Fibroblast of skin of right quadriceps (primary cell): ENCODE measurements at places on chromosomes 2 and 18.

- DNase-seq = peak; percentile 54
Measured at GRCh38 chr18:22471546-22472131, 53.9 kb upstream of the CTAGE1 start.

GRCh38 chr2:238924796-238925195 is 76.9 kb downstream of the TWIST2 start:
- DNase-seq = no peak

GRCh38 chr18:63979409-63979920 is 9.6 kb downstream of the SERPINB8 start:
- peak; percentile 67 for DNase-seq

- DNase-seq = no peak
Measured at GRCh38 chr2:2571301-2572150, 240.5 kb upstream of the MYT1L start.

GRCh38 chr2:212709280-212709679 is 170.7 kb upstream of the ERBB4 start:
- DNase-seq = no peak

DNA sequence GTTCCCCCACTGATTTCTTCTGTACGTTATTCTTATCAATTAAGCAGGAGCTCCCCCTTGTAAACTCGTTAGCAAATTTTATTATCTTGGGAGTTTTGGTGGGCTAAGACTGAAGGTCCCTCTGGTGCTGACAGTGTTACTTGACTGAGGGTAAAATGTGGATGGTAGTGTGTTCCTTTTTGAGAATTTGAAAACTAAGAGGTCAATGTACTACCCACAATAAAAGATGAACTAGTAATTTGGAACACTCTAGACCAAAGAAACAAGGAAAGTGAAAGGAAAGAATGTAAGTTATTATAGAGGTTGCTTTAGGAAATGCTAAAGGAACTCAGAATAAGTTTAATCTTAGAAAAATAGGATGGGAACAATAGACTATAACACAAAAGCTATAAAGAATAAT is 35.1 kb downstream of the YWHAQ start:
- no peak for DNase-seq

DNA sequence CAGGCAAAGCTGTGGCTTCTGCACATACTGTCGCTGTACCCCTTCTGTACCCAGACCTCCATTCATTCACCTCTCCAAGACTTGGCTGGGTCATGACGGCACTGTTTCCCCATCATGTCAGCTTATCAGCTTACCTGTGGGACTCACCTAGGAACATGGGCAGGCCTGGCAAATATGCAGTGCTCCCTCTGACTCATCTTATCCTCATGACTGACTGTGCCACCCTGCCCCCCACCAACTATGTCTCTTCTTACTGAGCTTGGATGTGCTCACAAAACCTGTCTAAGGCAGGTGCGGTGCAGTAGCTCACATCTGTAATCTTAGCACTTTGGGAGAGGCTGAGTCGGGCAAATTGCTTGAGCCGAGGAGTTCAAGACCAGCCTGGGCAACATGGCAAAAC is 152.4 kb downstream of the MGAT5 start:
- DNase-seq = no peak

GRCh38 chr2:95052307-95052706 is 26.8 kb downstream of the MAL start:
- DNase-seq = no peak

GRCh38 chr2:223096235-223096970 is 44.4 kb downstream of the KCNE4 start:
- peak; percentile 32 for DNase-seq

DNA sequence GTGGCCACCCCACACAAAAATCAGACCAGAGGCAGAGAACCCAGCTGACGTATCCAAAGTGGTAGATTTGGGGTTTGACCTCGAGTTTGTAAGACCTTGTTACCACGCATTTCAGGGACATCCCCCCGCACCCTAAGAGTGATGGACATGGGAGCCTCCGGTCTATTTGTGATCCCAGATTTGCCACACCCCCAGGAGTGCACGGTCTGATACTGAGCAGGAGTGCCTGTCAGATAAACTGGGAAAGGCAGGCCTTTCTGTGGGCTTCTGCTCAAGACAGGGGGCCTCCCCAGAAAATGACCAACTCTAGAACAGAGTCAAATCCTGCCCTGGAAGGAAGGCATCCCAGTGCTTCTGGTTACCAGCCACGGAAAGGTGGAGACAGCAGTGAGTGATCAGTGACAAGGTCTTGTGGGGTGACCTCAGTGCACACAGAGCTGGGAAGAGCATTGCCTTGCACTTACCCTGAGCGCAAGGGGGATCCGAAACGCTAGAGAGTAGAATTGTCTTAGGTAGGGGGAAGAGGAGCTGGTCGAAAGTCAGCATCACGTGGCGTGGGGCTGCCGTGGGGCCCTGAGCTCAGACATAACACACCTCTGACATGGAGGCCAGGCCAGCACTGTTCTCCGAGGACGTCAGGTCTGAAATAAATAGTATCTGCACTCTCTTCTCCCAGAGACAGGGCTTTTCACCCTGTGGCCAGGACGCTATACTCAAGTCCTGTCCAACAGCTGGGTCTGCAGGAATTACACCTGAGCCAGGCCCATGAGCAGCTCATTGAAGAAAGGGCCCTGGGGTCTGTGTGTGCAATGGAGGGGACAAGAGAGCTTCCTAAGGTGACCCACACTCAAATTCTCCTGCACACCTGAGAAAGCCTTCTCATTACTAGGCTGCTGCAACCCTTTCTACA is 242.4 kb upstream of the SALL3 start:
- DNase-seq = no peak

DNA sequence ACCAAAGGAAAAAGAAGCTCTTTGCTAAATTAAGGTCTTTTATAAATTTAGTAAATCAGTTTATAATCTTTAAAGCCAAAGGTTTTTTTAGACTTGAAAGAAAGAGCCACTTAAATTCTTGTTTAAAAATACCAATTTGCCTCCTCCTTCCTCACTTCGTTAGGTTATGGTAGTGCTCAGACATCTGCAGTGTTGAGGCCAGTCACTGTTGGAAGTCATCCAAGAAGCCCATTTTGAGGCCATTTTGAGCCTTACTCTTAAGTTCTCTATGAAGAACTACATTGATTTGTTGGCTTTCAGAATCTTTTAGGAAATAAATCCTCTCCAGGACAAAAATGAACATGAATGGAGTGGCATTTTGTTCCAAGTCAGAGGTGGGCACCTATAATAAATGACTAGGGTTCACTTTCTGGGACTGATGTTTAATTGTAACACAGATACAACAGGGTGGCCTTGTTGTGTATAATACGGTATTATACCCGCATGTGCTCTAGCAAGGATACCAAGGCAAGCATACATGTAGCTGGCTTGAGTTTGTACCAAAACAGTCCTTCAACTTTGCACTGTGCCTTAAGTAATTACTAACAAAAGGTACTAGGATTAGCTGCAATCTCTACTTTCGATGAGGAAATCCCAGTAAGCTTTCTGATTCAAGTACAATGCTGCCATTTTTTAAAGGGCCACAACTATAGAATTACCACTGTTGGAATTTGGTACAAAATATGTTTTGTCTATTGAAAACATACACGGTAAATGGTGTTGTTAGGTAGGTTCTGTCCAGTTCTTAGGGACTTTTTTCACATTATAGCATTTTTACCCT is 22.8 kb downstream of the SLC66A3 start:
- DNase-seq = peak; percentile 32

- DNase-seq = no peak
Measured at GRCh38 chr18:23330423-23330822, 122.7 kb upstream of the RIOK3 start.

GRCh38 chr2:29706171-29706720 is 215.1 kb downstream of the ALK start:
- DNase-seq = peak; percentile 22

- DNase-seq = no peak
Measured at GRCh38 chr2:19944205-19944845, 42.5 kb upstream of the TTC32 start.

- DNase-seq = peak; percentile 1
Measured at GRCh38 chr18:48072428-48073204, 142.2 kb upstream of the SMAD2 start.

- no peak for DNase-seq
Measured at GRCh38 chr18:51660188-51660715, 462.8 kb upstream of the MEX3C start.

GRCh38 chr18:61710082-61710620 is 182.7 kb downstream of the RNF152 start:
- no peak for DNase-seq

DNA sequence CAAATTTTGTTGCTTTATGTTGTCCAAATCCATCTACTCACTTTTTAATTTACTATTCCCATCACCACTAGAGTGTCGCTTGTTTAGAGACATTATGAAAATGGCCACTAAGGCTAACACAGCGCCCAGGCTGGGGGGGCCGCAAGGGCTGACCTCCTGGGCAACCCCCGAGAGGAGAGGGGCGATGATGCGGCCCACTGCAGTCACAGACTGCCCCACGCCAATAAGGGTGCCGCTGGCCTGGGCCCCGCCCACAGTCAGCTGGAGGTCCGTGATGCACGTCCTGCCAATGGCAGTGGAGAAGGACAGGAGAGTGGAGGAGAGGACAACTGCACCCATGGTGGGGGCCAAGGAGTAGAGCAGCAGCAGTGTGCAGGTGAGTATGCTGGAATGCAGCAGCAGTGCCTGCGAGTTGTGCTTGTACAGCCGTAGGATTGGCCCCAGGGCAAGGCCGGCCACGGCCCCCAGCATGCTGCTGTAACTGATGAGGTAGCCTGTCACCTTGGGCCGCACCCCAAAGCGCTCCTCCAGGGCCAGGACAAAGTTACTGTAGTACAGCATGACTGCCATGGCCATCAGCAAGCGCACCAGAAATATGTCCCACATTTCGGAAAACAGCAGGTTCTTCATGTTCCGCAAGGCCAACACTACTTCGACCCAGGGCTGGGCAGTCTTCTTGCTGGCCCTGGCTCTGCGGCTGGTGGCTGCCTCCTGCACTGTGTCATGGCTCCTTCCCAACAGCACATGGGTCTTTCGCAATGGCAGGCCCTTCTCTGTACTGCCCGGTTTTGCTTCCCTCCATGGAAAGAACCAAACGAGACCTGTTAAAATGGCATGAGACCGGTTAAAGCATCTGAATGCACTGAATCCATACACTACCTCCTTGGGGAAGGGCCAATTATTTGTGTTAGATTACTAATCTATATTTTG is 43.2 kb upstream of the TMEM182 start:
- no peak for DNase-seq

DNA sequence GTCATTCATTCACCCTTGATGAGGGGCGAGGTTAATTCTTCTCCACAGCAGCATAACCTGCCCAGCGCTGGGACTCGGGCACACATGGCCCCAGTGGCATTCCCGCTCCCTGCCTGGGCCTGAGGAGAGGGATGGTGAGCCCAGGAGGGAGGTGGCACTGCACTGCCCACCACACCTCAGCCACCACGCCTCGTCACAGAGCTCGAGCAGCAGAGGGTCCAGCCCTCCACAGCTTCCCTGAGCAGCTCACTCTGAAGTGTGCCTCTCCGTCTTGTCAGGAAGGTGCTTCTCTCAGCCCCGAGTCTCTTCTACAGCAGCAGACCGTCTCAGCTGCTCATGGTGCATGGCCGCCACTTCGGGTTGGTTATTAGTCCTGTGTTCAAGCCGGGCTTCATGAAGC is 34.9 kb downstream of the COA5 start:
- no peak for DNase-seq

DNA sequence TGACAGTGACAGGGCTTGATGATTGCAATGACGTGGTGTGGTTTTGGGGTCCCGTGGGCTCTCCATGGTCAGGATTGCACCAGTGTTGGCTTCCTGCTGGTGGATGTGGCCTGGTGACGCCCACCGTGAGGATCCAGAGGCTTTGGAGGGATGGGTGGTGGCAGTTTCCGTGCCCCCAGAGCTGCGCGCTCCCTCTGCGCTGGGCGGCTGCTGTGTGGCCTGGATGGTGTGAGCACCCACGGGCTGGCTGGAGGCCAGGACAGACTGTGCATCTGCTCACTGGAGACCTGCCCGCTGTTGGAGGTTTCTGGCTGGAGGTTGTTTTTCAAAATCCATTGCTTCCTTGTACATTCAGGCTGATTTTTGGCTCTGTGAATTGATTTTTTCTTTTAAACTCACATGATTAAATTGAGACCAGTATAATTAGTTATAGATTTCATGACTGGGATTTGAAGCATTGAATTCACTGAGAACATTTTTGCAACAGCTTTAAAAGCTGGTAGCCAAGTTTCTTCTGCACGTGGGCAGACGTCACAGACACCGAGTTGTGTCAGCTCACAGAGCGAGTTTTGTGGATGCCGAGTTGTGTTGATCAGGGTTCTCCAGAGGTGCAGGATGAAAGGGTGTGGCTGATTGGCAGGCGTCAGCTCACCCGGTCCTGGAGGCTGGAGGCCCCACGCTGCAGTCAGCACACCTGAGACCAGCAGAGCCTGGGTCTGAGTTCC is 72.7 kb downstream of the KCNG2 start:
- no peak for DNase-seq

DNA sequence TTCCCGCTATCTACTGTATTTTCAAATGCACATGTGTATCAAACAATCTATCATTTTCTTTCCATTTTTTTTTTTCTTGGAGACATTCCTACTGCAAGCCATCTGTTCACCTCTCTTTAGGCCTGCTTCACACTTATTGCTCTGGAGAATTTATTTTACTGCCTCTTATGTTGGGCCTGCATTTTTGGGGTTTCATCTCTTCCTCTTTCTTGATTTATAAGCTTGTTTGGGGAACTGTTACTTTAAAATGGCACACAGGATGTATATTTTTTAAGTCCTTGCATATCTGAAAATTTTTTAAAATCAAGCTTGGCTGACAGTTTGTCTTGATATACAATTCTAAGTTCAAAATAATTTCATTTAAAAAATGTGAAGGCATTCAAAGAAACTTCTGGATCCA is 3.5 kb upstream of the RAB27B start:
- DNase-seq = no peak

DNA sequence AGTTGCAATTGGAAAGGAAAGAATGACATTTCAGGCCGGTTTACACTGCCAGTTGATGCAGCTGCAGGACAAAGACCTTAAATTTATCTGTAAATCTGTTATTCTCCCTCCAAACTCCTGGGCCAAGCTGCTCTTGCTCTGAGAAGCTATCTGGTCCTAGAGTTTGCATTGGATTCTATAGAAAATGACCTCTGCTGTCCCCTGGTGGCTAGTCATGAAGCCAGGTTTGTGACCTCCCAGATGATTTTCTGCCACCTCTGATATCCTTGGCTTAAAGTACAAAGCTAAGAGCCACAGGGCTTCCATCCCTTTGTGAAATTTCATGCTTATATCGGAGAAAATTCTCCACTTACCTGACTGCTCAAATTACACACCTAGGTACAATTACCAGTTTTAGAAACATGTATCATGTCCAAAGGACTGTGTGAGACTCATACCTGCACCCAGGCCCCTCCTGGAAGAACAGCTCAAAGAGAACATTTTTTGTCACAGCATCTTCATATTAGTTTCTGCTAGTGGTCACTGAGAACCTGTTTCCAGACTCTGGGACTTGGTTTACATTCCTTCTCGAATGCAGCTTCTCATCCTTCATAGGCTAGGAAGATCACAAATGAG is 28.9 kb upstream of the IER3IP1 start:
- DNase-seq = peak; percentile 25

DNA sequence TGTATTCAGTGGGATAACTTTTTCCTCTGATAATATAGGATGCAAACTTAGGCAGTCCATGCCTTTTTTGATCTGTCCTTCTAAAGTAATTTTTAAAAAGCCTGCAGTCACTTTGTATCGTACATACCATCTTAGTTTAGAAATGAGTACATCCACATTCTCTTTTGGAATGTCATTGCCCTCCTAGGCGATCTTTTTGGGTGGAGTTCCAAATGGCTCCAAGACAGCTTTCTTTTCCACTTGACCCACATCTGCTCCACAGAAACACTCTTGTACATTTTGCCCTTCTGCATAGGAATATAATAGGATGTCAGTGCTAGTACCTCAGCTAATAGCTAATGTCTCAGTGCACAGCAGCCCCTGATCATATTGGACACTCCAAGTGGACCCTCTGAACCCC is 21.8 kb upstream of the HTR2B start:
- DNase-seq = no peak
